Stimulated activated CD8-positive, alpha-beta memory T cell treated with anti-CD3 and anti-CD28 coated beads, Interleukin-15, amount 100 ng/mL, for 24 hours (primary cell): ENCODE measurements at places on chromosomes 13 and 19.

DNA sequence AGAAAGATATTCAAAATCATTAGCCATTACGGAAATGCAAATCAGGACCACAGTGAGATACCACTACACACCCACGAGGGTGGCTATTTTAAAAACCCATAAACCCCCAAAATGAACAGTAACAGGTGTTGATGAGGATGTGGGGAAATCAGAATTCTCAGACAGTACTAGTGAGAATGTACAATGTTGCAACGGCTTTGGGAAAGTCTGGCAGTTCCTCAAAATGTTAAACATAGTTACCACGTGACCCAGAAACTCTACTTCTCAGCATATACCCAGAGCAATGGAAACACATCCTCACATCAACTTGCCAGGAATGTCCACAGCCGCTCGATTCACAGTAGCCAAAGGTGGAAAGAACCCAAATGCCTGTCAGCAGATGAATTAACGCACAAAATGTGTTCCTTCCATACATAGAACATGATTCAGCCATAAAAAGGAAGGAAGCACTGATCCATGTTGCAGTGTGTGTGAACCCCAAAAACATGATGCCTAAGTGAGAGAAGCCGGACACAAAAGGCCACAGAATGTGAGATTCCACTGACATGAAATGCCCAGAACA, 7.0 kb downstream of the PLVAP start:
- DNase-seq, result no peak

- DNase-seq, result peak; percentile 64
Measured at GRCh38 chr19:11380653-11381537, 3.2 kb downstream of the EPOR start.

DNA sequence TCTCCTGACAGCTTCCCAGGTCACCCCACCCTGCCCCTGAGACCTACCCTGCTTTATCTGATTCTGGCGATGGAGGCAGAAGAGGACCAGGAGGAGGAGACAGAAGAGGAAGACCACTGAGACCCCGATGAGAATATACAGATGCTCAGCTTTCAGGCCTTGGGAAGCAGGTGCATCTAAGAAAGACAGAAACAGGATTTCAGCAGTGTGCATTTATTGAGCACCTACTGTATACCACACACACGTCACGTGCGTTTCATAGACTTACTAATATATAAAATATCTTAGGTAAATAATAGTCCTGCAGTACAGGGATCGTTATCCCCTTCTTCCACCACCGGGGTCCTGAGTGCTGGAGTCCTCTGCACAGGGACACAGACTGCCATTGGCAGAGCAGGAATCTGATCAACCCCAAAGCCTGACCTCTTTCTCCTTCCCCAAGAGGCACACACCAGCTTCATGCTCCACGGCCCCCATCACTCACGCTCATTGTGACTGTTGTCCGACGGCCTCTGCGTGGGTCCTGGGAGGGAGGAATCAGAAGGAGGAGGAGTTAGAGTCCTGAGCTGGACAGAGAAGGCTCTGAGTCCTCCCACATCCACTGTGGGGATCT, 8.2 kb downstream of the LAIR1 start:
- DNase-seq, result no peak

DNA sequence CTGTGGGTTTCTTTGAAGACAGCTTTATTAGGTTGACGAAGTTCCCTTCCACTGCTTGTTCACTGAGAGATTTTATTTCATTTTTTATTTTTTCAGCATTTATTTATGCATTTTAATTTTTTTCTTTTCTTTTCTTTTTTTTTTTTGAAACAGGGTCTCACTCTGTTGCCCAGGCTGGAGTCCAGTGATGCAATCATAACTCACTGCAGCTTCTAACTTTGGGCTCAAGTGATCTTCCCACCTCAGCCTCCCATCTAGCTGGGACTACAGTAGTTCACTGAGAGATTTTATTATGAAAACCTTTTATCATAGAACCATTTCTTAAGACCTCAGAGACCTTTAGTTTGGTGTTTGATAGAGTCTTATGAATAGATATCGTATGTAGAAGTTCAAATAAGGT, 10.3 kb upstream of the ZNF177 start:
- no peak for DNase-seq

DNA sequence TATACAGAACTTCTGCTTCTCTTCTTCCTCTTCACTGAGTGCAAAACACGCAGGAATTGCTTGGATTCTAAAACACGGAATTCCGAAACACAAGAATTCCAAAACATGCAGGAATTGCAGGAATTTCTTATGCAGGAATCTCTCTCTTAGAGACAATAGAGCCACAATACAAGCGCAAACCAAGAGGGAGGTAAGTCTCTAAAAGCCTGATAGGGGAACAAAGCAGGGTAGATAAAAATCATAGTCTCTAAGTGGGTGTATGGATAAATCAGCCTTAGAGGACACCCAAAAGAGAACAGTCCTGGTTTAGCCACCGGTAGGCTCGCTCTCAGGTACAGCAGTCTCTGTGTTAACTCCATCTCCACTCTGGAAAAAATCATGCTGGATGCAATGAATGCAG, 112.9 kb downstream of the LHFPL6 start:
- no peak for DNase-seq

GRCh38 chr19:29805031-29805965, 6.5 kb upstream of the CCNE1 start:
- DNase-seq, result no peak

DNA sequence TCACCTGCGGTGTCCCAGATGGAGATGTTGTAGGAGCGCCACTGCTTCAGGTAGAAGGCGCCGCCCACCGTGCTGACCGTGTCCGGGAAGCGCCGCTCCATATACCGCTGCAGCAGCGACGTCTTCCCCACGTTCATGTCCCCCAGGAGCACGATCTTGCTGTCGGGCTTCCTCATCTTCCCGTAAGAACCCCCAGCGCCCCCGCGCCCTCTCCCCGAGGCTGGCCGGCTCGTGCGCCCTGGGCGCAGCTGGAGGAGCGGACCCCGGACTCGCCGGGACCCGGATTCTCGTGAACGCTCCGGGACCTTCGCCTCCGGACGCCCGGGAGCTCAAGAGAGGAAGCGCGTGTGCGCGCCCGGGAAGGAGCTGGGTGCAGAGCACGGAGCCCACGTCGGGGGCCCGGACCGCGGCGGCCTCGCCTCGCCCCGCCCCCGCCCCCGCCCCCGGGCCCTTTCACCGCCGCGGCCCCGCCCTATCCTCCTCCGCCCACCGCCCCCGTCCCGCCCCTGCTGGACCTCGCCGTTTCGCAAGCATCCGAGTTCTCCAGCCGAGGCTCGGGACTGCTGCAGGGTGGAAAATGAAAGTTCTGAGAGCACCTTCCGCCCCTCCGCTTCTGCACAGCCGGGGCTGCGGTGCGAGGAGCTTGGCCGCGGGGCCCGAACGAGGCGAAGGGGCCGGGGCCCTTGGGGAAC, at the start of gene RAB20:
Gene RAB20, minus strand, starts transcription at position 379 of the 692 bp plus-strand sequence. Its CDS starts 203 bp downstream, at position 176.
- DNase-seq, result peak; percentile 3

GRCh38 chr13:46866150-46866549, 30.7 kb downstream of the HTR2A start:
- DNase-seq, result no peak
